Cardiac muscle cell (in vitro differentiated cells and primary cell): ENCODE measurements at places on chromosomes 2 and 18. TPM values are rescaled to one million over a fixed set of nuclear protein-coding genes. Genes with fewer than 3 reads are reported as not detected.
A peak's percentile ranks its signal among the peaks of the same experiment; 100 is the strongest.

Gene DSG4
- not detected in 2 replicates for polyA plus RNA-seq

Gene OSBPL6
- polyA plus RNA-seq: 1.5 and 1.8 TPM in 2 replicates

DNA sequence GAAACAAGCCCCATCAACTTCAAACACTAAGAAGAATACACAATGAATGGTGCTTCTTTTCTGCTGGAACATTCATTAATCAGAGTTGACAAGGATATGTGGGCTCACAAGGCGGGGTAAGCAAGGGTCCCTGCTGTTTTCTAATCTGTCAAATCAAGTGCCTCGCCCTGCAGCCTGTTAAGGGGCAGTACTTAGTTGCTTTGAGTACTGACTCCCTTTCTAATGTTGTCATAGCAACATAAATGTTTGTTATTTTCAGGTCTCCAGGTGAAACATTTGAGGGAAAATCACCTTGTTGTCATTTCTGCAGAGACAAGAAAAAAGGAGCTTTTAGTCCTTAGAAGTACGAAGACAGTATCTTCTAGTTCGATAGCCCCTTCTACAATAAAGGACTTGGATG is 284.7 kb upstream of the PKDCC start:
- no peak for DNase-seq

GRCh38 chr2:128639120-128639477 is 320.4 kb upstream of the HS6ST1 start:
- DNase-seq: no peak

GRCh38 chr2:76295762-76296161 is 585.0 kb upstream of the GCFC2 start:
- no peak for DNase-seq

DNA sequence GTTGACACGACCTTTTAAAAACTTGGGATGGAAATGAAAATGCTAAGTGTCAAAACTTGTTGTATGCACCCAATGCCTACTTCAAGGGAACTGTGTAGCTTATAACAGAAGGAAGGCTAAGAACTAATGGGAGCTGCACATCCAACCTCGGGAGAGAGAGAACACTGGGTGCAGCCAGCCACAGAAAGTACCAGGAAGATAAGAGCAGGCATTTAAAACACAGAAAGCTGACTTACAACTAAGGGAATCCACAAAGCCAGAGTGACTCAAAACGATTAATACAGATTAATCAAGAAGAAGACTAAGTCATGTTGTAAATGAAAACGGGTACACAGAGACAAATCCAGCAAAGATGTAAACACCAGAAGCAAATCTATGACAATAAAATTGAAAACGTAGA is 113.4 kb downstream of the HDAC4 start:
- peak; percentile 35 for DNase-seq

Gene CFAP221
- 13.6 and 20.1 TPM in 2 replicates for polyA plus RNA-seq
